ENCODE measurements at places on chromosomes 1 and 21.

DNA sequence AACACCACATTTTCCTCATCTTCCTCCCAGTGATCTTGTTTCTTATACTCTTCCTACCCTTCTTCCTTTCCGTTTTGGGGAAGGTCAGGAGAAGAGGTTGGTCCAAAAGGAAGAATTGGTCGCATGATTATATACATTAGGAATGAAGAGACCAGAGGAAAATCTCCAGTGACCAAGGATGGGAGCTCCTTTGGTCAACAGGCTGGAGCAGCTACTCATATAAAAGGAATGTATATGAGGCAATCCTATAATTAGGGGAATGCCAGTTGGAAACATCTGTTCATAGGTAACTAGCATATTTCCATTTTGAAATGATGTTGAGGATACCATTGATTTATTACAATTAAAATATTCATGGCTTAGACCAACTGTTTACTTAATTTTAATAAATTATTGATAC is 114.5 kb downstream of the LRRC40 start:
- no peak for DNase-seq

DNA sequence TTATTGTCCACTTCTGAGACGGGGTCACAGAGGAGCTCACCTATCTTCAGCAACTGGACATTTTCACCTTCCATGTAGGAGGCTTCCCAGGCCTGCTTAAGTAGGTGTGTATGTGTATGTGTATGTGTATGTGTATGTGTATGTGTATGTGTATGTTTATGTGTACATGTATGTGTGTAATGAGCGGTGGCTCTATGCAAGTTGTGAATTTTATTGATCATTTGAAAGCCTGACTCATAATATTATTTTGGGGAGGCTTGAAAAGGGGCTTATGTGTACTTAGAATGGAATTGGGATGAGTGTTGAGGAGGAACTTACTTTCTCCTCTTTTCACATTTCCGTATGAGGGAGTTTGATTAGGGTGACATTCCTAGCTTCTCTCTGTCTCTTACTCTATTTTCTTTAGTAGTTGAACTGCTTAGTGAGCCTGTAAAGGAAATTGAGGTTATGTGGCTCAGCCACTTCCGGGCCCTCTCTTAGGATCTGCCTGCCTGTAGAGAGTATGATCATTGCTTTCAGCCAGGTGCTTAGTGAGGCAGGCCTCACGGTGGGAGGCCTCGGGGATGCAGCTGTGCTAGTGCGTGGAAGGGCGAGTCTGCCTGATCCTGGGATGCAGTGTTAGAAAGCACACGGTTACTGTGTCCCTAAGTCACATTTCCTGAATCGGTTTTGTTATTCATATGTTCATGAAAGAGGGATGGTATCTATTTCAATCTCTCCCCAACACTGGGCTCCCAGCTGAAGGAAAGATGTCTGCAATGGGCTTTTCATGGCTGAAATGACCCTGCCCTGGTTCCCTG is 61.0 kb downstream of the IER5 start:
- DNase-seq: peak; percentile 42

- no peak for DNase-seq
These were observed 7.6 kb upstream of the RGS16 start for GRCh38 chr1:182611787-182612186.

DNA sequence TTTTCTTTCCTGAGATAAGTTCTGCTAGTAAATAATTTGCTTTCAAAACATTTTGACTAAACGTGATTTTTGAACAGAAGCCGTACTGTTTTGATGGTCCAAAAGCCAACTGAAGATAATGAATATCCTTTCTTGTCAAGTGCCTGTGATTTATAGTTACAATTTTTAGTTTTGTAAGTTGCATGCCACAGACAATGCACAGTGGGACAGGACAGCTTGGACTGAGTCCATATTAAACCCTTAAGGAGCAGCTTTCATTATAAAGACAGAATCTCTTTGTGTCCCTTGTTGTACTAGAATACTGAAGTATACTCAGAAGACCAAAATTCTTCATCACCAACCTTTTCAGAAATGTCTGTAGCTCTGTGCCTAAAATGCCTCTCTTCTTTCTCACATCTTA is 92.2 kb downstream of the LTN1 start:
- no peak for DNase-seq

DNA sequence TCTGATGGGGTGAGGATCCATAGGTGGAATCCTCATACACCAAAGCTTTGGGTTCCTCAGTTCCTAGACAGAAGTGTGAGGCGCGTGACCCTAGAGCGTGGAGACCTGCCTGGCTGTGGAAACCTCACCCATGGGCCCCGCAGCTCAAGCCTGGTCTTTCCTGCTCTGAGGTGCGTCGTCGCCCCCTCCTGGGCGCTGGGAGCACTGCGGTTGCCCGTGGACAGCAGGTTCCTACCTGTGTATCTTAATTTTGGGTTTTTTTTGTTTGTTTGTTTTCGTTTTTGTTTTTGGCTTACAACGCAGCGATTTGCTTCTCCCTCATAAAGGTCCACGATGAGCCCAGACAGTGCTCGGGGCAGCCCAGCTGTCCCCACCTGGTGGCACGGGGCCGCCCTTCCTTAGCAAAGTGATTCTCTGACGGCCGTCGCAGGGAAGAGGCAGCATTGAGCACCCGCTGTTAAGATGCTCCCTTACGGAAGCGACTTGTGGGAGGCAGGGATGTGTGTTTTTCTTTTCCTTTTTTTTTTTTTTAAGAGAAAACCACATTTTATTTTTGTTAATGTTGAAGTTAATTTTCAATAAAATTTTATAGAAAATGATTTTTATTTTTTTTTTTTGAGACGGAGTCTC is 36.5 kb upstream of the TRAPPC10 start:
- DNase-seq: peak; percentile 81

- DNase-seq: no peak
These were observed 67.2 kb downstream of the ZBTB18 start for GRCh38 chr1:244118109-244118761.

DNA sequence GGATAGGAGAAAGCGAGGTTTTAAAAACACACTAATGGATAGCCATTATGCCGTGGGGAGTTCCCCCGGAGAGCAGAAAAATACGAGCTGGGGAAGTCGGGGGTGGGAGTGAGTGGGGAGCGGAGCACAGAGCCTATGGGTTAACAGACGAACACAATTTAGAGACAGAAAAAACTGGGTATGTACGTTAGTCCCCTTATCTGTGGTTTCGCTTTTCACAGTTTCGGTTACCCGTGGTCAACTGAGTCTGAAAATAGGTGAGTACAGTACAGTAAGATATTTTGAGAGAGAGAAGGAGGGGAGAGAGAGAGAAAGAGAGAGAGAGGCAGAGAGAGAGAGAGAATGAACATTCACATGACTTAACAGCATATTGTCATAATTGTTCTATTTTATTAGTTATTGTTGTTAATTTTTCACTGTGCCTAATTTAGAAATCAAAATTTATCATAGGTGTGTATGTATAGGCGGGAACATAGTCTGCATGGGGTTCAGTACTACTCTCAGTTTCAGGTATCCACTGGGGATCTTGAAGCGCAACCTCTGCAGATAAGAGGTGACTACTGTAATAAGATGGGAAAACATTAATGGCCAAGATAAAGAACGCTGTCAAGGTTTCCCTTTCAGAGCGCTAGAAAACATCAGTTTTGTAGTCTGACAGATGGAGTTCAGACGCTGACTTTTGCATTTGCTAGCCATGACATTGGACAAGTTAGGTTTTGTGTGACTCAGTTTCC is 125.6 kb upstream of the LMO4 start:
- no peak for DNase-seq

- DNase-seq: no peak
These were observed 95.8 kb downstream of the KCNN3 start for GRCh38 chr1:154774175-154774855.

DNA sequence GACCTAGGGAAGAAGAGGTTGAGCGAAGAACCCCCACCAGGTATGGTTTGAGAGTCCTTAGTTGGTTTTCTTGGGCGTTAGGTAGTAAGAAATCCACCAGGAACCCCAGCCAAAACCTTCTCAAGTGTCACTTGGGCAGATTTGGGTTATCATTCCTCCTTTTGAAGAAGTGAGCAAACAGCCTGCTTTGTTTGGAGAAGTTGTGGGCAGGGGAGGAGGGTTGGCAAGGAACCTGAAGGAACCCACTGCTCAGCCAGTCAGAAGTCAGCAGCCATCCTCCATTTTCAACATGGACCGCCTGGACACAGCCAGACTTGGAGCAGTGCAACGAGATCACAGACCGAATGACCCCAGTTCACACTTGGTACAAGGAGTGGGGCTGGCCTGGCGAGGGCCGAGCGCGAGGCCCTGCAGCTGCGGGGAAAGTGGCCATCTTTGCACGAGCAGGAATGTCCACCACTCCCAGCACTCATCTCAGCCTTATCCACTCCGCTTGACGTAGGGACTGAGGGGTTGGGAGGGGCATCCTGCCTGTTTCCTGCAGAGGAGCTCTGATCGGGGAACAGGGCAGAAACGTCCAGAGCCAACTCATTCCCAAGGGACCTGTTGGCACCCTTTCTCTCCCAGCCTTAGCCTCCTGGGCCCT is 7.2 kb downstream of the ADPRS start:
- DNase-seq: no peak

GRCh38 chr1:10795276-10796021 is 997 bp downstream of the CASZ1 start:
- DNase-seq: no peak

DNA sequence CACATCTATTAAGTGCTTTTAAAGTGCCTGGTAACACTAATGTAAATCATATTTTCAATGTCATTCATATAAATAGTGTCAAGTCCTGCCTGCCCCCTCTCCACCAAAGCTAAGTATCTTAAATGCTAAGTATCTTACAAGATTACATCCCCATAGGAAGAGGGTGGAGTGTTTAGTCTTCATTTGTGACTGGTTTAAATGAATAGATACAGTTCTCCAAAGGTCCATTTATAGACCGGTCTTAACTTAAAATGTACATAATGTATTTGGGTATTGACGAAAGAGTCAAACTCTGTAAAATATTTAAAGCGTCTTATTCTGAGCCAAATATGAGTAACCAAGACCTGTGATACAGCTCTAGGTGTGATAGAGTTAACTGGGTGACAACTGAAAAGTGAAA is 60.2 kb downstream of the POU2F1 start:
- DNase-seq: no peak

DNA sequence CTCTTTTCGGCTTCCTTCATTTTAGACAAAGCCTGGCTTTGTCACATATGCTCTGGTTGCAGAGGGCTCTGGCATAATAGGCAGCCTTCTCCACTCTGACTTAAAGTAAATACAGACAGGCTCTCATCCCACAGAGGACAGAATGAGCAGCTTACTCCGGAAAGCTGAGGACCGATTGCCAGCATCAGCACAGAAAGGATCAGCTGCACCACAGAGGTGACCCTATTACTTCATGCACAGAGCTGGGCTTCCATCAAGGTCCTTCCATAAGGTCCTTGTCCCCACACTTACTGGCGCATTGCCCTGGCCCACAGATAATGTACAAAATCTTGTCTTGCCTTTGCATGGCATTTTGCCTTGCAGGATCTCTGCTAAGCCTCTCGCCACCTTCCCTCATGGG is 67.6 kb downstream of the SEC16B start:
- DNase-seq: no peak
